ENCODE measurements at places on chromosomes 2 and 18. TPM values are rescaled to one million over a fixed set of nuclear protein-coding genes. Genes with fewer than 3 reads are reported as not detected.

Gene VWC2L
- not detected for total RNA-seq

Gene HSPE1
- total RNA-seq, result 333 TPM

Gene UGT1A9
- total RNA-seq, result not detected

Gene MROH2A
- total RNA-seq, result 0.16 TPM

Gene ALPI
- not detected for total RNA-seq

DNA sequence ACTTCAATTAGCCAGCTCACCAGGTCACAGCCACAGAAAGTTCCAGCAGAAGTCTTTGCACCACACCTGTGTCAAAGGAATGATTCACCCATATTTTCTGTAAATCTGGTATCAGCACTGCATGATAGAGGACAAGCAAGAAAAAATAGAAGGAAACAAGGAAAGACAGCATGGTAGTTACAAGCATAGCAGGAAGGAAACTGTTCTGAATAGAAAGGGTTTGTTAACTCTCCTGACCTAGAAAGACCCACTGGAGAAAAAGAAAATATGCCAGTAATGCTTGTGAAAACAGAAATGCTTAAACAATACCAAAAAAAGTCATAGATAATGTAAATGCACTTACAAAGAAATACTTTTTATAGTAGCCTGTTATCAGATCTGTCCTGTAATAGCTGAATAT lies 40.8 kb downstream of the SCRN3 start:
- no peaks in the 10 kb centered on the region for H3K4me1 ChIP-seq
- no peak overlapping the region for H3K4me3 ChIP-seq
- no peaks in the 10 kb centered on the region for H3K36me3 ChIP-seq
- no peak for DNase-seq
- H3K27me3 ChIP-seq, result no peaks in the 10 kb centered on the region

DNA sequence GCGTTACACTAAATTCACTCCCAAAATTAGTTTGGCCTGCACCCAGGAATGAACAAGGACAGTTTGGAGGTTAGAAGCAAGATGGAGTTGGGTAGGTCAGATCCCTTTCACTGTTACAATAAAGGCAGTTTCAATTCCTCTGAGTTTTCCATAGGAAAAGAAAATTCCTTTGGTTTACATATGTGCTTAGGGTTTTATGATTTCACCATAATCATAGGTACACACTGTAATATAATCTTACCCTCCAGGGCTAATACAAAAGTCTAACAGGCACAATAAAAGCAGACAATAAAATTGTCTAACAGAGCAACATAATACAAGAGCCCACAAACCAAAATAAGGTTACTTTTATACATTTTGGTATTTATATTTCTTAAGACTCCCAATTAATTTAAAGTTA lies 391.5 kb upstream of the KCNJ3 start:
- H3K4me3 ChIP-seq, result no peak overlapping the region
- peak overlapping the region; percentile 47 for H3K27ac ChIP-seq
- H3K27me3 ChIP-seq, result no peaks in the 10 kb centered on the region
- H3K4me1 ChIP-seq, result peaks cover 13% of the 10 kb centered on the region
- no peak for DNase-seq

- H3K36me3 ChIP-seq, result peaks cover 29% of the 10 kb centered on the region
- no peak for DNase-seq
- no peak overlapping the region for H3K4me3 ChIP-seq
- no peak overlapping the region for H3K27ac ChIP-seq
- H3K27me3 ChIP-seq, result no peaks in the 10 kb centered on the region
- peaks cover 3% of the 10 kb centered on the region for H3K4me1 ChIP-seq
Measured at GRCh38 chr2:225065882-225066281, 23.6 kb upstream of the DOCK10 start.

DNA sequence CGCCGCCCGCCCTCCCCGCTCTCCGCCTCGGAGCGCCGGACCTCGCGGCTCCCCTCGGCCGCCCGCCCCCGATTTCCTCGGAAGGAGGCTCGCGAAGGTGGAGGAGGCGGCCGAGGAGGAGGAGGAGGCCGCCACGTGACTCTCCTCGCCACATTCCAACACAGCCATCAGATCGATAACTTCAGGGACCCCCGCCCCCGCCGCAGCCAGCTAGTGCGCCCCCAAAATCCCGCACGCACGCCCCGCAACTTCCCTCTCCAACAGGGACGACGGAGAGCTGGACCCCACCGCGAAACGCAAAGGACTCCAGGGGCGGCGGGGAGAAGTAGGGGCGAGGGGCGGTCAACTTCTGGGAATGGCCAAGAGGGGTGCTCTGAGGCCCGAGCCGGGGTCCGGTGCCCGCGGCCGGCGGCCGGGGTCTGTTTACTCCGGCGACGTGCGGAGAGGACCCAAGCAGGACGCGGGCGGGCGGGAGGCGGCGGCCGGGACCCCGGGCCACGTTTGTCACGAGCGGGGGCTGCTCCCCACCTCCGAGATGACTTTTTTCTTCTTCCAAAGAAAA lies 2.0 kb downstream of the ZNF521 start:
- no peak overlapping the region for H3K27ac ChIP-seq
- peaks cover 25% of the 10 kb centered on the region for H3K4me1 ChIP-seq
- peak; percentile 46 for DNase-seq
- H3K4me3 ChIP-seq, result peak overlapping the region; percentile 97

DNA sequence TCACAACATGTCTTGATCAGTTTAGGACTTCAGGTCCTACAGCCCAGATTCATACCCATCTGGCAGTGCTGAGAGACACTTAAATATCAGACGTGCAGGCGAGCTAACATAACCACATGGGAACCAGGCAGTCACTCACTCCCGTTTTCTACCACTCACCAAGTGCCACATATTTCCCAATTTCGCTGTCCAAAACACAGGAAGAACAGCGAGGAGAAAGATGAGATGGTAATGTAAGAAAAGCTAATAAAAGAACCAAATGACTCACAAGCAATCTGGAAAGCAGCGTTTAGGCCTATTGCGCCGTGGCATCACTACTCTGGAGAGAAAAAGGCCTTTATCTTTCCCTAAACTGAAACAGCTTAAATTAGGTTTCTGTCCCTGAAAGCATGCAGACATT lies 647.8 kb upstream of the SLC39A10 start:
- no peaks in the 10 kb centered on the region for H3K27me3 ChIP-seq
- H3K4me1 ChIP-seq, result no peaks in the 10 kb centered on the region
- DNase-seq, result no peak

GRCh38 chr18:49183921-49184320 lies 233.2 kb upstream of the SMAD7 start:
- DNase-seq, result no peak
- H3K36me3 ChIP-seq, result no peaks in the 10 kb centered on the region
- no peak overlapping the region for H3K27ac ChIP-seq
- H3K4me3 ChIP-seq, result no peak overlapping the region
- no peaks in the 10 kb centered on the region for H3K27me3 ChIP-seq

GRCh38 chr2:40204268-40204667 lies 247.6 kb downstream of the SLC8A1 start:
- DNase-seq, result no peak
- no peak overlapping the region for H3K4me3 ChIP-seq
- H3K27me3 ChIP-seq, result no peaks in the 10 kb centered on the region
- no peak overlapping the region for H3K27ac ChIP-seq
- H3K36me3 ChIP-seq, result peaks cover 3% of the 10 kb centered on the region

DNA sequence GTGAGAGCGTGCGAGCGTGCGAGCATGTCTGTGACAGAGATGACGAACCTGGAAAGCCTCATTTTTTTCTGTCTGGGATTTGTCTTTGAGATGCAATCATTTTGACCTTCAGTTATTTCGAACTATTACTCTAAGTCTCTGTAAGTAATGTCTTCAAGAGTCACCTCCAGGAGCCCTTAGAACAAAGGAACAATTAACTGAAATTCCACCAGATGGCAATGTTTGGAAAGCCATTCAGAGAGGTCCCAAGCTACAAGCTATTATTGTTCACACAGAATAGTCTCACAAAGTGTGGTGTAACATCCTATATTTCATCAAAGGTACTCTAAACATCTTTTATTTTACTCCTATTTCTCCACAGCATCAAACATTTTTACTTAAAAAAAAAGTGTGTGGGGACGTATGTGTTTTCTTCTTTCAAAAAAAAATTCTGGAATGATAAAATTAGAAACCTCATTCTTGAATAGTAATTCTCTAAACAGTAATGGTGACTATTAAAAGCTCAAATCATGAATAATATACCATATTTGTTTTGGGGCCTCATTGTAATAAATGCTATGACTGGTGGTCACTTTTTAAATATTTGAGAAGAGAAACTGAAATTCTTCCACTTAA lies 35.1 kb upstream of the MAPRE2 start:
- no peaks in the 10 kb centered on the region for H3K36me3 ChIP-seq
- H3K4me1 ChIP-seq, result no peaks in the 10 kb centered on the region
- no peak overlapping the region for H3K27ac ChIP-seq
- no peak overlapping the region for H3K4me3 ChIP-seq
- DNase-seq, result no peak

DNA sequence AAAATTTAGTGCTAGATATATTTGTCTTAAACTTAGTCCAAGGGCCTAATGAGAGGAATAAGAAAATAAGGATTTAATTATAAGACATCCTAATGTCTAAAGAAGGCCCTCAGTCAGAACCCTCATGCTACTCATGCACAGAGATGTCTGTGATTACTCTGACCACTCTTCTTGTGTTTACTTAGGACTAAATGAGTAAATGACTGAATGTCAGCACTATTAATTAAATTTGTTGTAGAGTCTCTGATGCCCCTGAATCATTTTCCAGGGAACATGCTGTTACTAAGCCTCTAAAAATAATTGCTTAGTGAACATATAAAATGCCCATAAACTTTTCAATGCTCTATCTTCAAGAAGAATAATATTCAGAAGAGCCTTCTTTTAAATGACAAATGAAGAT lies 32.4 kb downstream of the GULP1 start:
- peaks cover 52% of the 10 kb centered on the region for H3K4me1 ChIP-seq
- no peak overlapping the region for H3K27ac ChIP-seq
- H3K36me3 ChIP-seq, result no peaks in the 10 kb centered on the region
- H3K27me3 ChIP-seq, result no peaks in the 10 kb centered on the region

DNA sequence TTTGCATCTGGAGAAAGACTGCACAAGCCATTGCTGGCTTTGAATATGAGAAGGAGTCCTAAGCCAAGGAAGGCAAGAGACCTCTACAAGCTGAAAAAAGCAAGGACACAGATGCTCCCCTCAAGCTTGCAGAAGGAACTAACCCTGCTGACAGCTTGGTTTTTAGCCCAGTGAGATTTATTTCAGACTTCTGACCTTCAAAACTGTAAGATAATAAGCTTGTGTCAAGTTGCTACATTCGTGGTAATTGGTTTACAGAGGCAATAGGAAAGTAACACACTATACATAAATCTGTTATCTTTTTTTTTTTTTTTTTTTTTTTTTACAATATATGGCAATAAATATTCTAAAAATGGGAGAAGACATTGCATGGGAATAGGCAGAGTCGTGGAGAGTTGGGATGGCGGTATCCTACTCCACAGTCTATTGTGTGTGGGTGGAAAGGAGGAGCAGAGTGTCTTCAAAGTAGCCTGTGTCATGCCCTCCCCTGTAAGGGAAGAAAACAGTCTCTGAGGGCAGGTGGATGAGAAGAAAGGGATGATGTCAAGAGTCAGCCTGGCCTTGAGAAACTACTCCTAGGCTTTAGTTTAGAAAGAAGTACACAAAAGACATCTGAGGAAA lies 196.9 kb downstream of the THSD7B start:
- no peaks in the 10 kb centered on the region for H3K27me3 ChIP-seq
- no peak overlapping the region for H3K4me3 ChIP-seq
- no peaks in the 10 kb centered on the region for H3K36me3 ChIP-seq

DNA sequence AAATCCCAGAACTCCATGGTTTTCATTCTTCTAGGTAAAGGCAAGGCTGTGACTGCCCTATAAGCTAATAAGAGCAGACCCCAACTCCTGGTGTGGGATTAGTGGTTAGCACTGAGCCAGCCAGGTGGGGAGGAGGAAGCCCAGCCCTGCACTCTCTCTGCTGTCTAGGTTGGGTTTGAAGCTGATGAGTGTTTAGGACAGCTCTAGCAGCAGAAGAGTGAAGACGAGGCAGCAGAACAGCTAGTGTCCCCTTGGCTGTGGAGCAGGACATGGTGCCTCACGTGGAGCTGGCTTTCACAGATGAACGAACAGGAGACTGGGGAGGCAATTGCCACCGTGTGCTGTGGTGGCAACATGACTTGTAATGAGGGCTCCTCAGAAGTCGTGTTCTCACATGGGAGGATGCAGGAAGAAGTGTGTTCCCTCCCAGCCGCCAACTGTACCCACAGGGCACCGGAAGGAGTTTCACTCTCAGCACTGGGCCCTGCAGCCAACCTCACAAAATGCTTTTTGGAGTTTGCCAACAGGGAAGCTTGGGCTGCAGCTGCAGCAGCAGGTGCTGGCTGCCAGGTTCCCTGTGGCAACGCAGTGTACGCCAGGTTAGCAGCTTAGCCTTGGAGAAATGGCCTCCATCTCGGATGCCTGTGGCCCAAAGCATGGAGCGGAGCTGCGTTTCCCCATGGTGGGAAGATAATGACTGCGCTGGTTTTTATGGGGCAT lies 328.2 kb downstream of the SETBP1 start:
- peaks cover 16% of the 10 kb centered on the region for H3K4me1 ChIP-seq
- H3K27ac ChIP-seq, result no peak overlapping the region
- no peaks in the 10 kb centered on the region for H3K36me3 ChIP-seq
- no peak for DNase-seq

- no peaks in the 10 kb centered on the region for H3K36me3 ChIP-seq
- H3K4me1 ChIP-seq, result no peaks in the 10 kb centered on the region
- no peak overlapping the region for H3K27ac ChIP-seq
Measured at GRCh38 chr2:205024822-205025518, 479.7 kb downstream of the PARD3B start.

All from WTC11 (cell line).